Endodermal cell (in vitro differentiated cells): ENCODE measurements at places on chromosomes 7 and 10. TPM values are rescaled to one million over a fixed set of nuclear protein-coding genes. Genes with fewer than 3 reads are reported as not detected.

GRCh38 chr10:61183967-61184366, 240.0 kb upstream of the RHOBTB1 start:
- DNase-seq = no peak

DNA sequence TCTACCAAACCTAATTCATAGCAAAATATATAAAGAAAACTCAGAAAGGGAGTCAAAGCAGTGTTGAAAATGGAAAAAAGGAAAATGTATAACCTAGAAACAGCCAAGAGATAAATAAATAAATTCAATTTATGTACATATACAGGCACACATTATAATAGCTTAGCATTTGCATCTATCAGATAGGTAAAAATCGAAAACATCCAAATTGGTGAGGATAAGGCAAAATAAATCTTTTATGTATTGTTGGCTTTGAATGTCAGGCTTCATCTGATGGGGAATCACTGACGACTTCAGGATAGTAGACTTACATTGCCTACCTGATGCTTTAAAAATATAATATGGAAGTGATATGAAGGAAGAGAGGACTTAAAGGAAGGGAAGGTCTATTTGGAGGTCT, 20.6 kb upstream of the CHRM2 start:
- no peak for DNase-seq

GRCh38 chr7:38858259-38858884, 50.6 kb downstream of the VPS41 start:
- DNase-seq = no peak

- DNase-seq = no peak
Observed at GRCh38 chr10:37488792-37489657, 363.6 kb downstream of the ANKRD30A start.

DNA sequence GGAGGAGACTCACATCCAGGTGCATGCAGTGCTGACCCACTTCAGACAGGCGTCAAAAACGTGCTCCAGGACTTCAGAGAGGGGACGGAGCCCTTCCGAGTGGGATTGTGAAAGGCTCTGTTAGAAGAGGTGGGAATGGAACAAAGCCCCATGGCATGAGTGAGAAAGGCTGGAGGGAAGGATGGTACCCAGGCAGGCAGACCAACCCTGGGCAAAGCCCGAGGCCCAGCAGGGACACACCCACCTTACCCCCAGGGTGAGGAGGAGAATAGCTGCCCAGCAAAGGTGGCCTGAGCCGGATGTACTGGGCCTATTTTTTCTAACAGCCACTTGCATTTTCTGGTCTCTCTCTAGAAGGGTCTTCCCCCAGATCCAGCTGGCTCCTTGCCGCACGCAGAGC, 14.8 kb downstream of the CHAT start:
- DNase-seq = no peak

- DNase-seq = no peak
Observed at GRCh38 chr10:103726637-103727036, 128.7 kb downstream of the SH3PXD2A start.

DNA sequence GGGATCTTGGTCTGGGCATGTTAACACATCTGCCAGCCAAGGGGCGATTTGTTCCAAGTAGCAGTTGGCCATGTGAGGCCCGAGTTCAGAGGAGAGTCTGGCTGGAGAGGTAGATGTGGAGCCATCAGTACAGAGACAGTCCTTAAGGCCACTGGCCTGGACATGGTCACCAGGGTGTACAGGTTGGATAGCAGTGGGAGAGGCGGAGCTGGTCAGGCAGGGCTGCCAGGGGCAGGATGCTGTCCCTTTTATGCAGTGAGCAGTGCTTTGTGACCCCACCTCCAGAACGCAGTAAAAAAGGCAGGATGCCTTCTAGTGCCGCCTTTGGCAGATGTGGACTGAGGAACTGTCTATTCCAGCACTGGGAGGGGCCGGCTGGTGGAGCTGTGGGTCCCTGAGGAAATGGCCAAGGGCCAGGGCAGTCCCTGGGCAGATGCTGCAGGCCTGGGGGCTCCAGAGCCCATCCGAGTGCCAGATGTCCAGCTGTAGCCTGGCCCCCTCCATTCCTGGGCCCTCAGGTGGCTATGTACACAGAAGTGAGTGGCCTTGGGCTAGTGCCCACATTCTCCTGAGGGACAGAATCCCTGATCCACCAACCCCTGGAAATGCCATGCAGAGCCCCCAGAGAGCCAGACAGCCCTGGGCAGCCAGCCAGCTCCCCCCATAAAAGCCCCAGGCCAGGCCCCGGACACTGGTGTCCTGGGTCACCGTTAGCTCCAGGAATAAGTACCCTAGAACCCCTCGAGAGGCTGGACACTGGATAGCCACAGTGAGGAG, 17.2 kb upstream of the MYL7 start:
- DNase-seq = peak; percentile 37

Gene CPEB3
- 1.3 to 1.8 TPM (median 1.6 TPM) in 3 replicates for total RNA-seq

Gene EXOSC1
- 46.5 to 55.6 TPM (median 54.9 TPM) in 3 replicates for total RNA-seq

Gene ARHGEF5
- 15.0 to 24.6 TPM (median 22.8 TPM) in 3 replicates for total RNA-seq

Gene ARL3
- total RNA-seq = 19.0 and 20.3 TPM in 2 replicates

Gene CYP2E1
- total RNA-seq = 0.77 to 0.99 TPM in 2 of 3 replicates, not detected in the other
